Activated naive CD8-positive, alpha-beta T cell treated with anti-CD3 and anti-CD28 coated beads, Interleukin-2, amount 50 U/mL, for 16 hours (primary cell): ENCODE measurements at places on chromosomes 16 and 17.

DNA sequence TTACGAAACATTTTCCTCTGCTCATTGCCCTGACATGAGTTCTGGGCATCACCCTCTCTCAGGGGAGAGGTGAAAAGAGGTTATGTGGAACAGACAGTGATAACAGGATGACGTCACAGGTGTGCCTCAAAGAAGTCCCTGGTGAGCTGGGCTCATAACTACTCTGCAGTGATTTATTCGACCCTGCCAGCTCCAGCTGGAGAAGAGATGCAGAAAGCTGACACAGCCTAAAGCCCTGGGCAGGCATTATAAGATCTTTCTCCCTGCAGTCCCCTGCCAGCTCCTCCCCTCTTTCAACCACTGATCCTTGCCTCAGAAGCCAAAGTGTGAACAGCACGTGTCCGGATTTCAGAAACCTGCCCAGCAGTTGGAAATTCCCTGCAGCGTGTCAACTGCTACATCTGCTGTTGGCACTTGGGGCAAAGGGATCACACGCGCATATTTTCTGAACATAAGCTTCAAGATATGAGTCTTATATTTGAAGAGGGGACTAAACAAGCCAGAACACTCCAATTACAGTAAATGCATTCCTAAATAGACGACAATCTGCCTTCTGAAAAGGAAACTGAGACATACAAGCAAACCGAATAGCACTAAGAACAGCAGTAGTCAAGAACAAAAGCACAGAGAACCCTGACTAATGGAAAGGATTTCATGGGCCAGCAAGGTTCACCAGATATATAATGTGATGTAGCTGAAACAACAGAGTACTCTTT, 80.5 kb downstream of the SMG6 start:
- DNase-seq = no peak

GRCh38 chr16:26058326-26058725, 366.6 kb downstream of the HS3ST4 start:
- no peak for DNase-seq

GRCh38 chr16:3065069-3065741, at the start of gene IL32:
Gene IL32 (plus strand): TSS chr16:3065640. CDS start chr16:3065812, 172 bp downstream.
- DNase-seq = peak; percentile 43

DNA sequence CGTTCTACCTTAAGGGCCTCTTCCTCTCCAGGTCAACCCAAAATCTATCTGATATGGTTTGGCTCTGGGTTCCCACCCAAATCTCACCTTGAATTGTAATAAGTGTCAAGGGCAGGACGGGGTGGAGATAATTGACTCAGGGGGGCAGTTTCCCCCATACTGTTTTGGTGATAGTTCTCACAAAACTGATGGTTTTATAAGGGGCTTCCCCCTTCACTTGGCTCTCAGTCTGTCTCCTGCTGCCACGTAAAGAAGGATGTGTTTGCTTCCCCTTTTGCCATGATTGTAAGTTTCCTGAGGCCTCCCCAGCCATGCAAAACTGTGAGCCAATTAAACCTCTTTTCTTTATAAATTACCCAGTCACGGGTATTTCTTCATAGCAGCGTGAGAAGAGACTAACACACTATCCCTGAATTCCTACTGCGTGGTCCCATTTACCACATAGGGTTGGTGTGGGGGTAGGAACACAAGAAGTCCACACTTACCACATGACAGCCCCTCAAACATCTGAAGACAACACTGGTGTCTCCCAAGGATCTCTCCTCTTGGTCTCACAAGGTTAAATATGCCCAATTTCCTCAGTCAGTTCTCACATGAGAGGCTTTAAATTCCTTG, 8.2 kb downstream of the COTL1 start:
- DNase-seq = no peak

GRCh38 chr16:82782715-82783251, 156.0 kb downstream of the CDH13 start:
- DNase-seq = no peak

GRCh38 chr16:56936950-56937349, 5.0 kb downstream of the HERPUD1 start:
- no peak for DNase-seq

DNA sequence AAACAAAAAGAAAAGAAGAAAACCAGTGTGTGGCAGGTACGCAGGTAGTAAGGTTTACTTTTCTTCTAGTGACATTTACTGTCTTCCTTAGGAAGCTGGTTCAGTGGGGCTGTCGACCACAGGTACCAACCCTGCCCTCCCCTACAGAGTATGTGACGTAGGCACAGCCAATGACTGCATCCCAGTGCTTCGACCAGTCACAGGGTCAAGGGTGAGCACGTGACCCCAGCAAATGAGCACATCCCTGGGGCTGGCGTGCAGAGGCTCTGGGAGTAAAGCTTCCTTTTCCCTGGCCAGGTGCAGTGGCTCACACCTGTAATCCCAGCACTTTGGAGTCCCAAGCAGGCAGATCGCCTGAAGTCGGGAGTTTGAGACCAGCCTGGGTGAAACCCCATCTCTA, 38.9 kb upstream of the PLCG2 start:
- no peak for DNase-seq

DNA sequence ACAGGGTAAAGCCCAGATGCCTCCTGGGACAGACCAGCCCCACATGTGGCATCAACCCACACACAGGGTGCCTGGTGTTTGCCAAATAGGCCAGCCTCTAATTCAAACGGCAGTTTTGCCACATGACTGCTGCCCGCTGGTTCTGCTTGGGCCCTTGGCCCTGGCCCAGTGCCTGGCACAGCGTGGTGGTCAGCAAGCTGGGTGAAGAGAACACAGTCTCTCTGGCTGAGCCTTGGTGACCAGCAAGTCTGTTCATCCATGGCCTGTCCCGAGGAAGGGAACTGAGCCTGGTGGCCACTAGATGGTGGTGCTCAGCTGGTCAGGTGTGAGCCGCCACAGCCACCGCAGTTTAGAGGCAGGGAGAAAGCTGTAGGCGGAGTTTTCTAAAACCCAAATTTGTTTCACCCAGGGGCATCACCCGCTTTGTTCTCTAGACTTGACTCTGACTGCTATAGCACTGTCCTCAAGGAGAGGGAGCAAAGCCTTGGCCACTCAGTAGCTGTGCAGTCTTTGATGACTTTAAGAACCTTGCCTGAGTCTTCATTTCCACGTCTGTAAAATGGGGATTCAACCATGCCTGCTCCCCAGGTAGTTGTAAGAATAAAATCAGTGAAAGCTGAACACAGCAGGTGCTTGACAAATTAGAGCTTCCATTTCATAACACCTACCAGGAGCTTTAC, 4.7 kb upstream of the GFAP start:
- no peak for DNase-seq

DNA sequence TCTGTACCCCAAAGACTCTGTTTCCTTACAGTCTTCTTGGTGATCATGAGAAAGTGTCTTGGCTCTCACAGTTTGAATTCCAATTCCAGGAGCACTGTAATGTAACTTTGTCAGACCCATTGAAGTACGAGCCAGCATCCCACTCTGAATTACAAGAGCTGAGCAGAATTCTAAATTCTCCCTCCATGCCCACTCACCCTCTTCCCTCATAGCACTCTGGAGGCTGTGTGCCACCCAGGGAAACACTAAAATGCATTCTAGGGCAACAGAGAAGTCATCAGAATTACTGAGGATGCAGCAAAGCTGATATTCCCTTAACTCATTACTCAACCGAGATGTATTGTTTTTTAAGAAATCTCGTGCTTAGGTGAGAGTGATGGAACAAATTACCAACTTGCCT, 154.1 kb downstream of the SHISA9 start:
- DNase-seq = no peak

DNA sequence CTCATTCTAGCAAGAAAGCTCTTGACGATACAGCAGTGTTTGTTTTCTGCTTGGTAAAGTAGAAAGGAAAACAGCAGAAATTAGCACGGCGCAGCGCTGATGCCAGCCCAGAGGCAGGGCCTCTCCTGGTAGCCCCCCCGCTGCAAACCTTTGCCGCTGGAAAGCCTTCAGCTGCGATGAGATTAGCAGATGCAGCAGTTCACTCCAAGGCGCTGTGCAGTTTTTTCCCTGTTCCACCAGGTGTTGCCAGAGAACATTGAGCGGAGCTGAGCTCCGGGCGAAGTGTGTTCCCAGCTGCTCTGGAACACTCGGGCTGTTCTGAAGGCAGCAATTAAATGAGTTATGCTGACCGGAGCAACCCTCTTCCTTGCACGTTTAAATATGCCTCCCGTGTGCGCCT, 72.5 kb downstream of the RBFOX1 start:
- DNase-seq = no peak
